ENCODE measurements at places on chromosomes 4 and X.

DNA sequence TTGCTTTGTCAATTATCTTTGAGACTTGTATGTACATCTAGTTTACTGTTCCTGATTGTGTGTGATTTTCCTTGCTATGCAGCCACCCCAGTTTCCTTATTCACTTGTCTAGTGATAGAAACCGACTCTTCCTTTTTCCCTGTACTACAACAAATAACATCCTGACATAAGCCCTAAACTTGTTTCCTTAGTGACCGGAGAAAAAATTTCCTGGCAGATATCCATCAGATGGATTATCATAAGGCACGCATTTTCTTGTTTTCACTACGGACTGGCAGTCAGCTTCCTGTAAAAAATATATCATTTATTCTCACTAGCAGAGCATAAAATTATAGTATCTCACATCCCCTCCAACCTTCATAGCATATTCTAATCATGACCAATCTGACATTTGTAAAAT, 410.7 kb downstream of the CENPC start:
- no peak for DNase-seq

- no peak for DNase-seq
These were observed 37.2 kb upstream of the USP9X start for GRCh38 chrX:41047878-41048534.

DNA sequence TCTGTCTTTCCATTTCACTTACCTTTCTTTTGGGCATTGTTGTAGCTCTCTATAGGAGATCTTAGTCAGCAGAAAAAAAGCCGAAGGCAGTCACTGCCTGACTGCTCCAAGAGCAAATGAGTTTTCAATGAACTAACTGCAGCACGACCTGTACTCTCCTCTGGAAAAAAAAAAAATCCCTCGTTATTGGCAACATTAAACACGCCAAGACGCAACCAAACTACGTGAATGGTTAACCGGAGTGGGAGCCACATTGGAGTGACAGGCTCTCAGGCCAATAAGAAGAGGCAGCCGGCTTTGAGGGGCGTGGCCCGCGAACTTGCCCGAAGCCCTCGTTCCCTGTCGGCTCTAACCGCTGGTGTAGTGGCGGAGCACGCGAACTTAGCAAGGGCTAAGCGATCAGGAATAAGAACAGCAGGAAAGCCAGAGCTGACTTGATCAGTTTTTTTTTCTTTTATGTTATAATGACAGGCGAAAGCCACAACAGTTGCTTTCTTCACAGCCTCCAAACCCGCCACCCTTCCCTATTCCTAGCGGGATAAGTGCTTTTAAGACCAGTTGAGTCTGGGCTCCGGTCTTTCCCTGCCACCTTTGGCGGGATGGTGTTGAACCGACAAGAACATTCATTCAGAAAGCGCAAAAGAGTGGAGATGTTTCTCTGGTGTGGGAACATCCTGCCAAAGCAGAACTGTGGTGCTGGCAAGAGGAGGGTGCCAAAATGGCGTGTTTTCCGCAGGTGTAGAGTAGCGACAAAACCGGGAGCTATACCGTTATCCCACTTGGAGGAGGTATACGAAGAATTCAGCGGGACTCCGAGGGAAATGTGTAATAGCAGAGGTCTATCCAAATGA, 80.0 kb downstream of the HMGN5 start:
- DNase-seq, result peak; percentile 73

DNA sequence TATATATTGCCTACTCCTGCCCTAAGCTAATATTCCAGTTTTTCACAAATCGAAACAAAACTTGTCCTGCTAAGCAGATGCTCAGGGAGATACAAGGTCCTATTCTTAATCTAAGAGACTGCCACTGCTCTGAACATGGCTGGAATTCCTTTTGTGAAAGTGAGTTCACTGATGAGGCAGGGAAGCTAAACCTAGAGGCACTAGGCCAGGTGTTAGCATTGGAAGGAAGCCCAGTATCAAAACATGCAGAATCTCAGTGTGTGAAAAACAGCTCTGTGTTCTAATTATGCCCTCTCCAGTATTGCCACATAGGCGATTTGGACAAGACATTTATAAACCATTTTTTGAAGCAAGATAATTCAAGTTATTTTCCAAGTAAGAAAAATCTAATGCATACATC, 47.6 kb downstream of the ABCG2 start:
- DNase-seq, result no peak
